ENCODE measurements at places on chromosomes 7 and 10. TPM values are rescaled to one million over a fixed set of nuclear protein-coding genes. Genes with fewer than 3 reads are reported as not detected.

MYPN gene
- 0.25 TPM for total RNA-seq

SPDYE5 gene
- 0.12 TPM for total RNA-seq

FBXO24 gene
- 1.4 TPM for total RNA-seq

TAF3 gene
- total RNA-seq: 2.0 TPM

ANKRD30A gene
- not detected for total RNA-seq

ERVW-1 gene
- total RNA-seq: not detected

COMTD1 gene
- 7.2 TPM for total RNA-seq

CREB5 gene
- 2.5 TPM for total RNA-seq

MMD2 gene
- not detected for total RNA-seq

AGMO gene
- not detected for total RNA-seq

NOS3 gene
- total RNA-seq: 3.3 TPM

OR6V1 gene
- not detected for total RNA-seq

TAF5 gene
- 7.7 TPM for total RNA-seq

GPR15LG gene
- not detected for total RNA-seq

SLC16A12 gene
- under 0.01 TPM for total RNA-seq

KIF11 gene
- 59.2 TPM for total RNA-seq

PILRA gene
- 0.12 TPM for total RNA-seq

RNLS gene
- 10.2 TPM for total RNA-seq

VPS37D gene
- 9.2 TPM for total RNA-seq

Measured in uterine smooth muscle cell (primary cell).